ENCODE measurements at places on chromosomes 3 and 15. TPM values are rescaled to one million over a fixed set of nuclear protein-coding genes. Genes with fewer than 3 reads are reported as not detected.

Gene CNTN4
- not detected for total RNA-seq

Gene SERPINI1
- total RNA-seq, result 2.4 TPM

Gene SCN11A
- not detected for total RNA-seq

Gene NOX5
- total RNA-seq, result 0.24 TPM

Gene WDR49
- total RNA-seq, result not detected

Gene MAP1A
- 0.69 TPM for total RNA-seq

Gene SMCO1
- 0.03 TPM for total RNA-seq

Gene AADACL2
- not detected for total RNA-seq

Gene PIK3CB
- 16.0 TPM for total RNA-seq

Gene SLC22A14
- total RNA-seq, result 0.03 TPM

Gene LRTM1
- not detected for total RNA-seq

Gene NFKBIZ
- total RNA-seq, result 7.2 TPM

Gene RLBP1
- total RNA-seq, result not detected

Gene ATG7
- 17.2 TPM for total RNA-seq

Gene CKMT1A
- total RNA-seq, result 2.6 TPM

Gene LINGO1
- 8.5 TPM for total RNA-seq

Gene KNL1
- 5.1 TPM for total RNA-seq

Gene NRROS
- total RNA-seq, result not detected

Gene PTH1R
- total RNA-seq, result 0.51 TPM

Gene ACKR2
- total RNA-seq, result not detected

Gene SATB1
- total RNA-seq, result 0.08 TPM

Gene CLDN11
- 0.20 TPM for total RNA-seq

Gene EEFSEC
- 8.0 TPM for total RNA-seq

Gene MLF1
- total RNA-seq, result 24.4 TPM

Gene KLHL40
- total RNA-seq, result not detected

Gene RSL24D1
- total RNA-seq, result 98.6 TPM

Gene GRIP2
- 1.9 TPM for total RNA-seq

Gene GOLGA8T
- total RNA-seq, result 1.7 TPM

Gene CCR8
- not detected for total RNA-seq

Gene MAGEL2
- total RNA-seq, result not detected

Gene ADCY5
- 0.44 TPM for total RNA-seq

Gene CCR5
- total RNA-seq, result not detected

Gene ERICH6
- total RNA-seq, result not detected

Gene EXD1
- not detected for total RNA-seq

Gene SI
- total RNA-seq, result not detected

Gene XCR1
- not detected for total RNA-seq

Gene ZDHHC23
- total RNA-seq, result 4.4 TPM

Gene MCTP2
- not detected for total RNA-seq

Gene ZNF860
- 1.7 TPM for total RNA-seq

Gene FAH
- total RNA-seq, result 35.0 TPM

Gene GPR171
- not detected for total RNA-seq

Gene SPTBN5
- 0.24 TPM for total RNA-seq

Gene ARIH1
- total RNA-seq, result 49.4 TPM

Gene SLC22A13
- total RNA-seq, result 0.13 TPM

Gene ASB7
- 11.6 TPM for total RNA-seq

Gene CHRM5
- 0.02 TPM for total RNA-seq

Gene MESP2
- total RNA-seq, result 0.54 TPM

Gene DUOXA2
- total RNA-seq, result not detected

Gene IL17RB
- 1.1 TPM for total RNA-seq

Gene CHRNA3
- total RNA-seq, result 0.46 TPM

Gene AGTR1
- 0.40 TPM for total RNA-seq

Gene IQCH
- total RNA-seq, result 1.8 TPM

Gene GPR149
- not detected for total RNA-seq
